SW 1271 (cell line): ENCODE measurements at places on chromosomes 16 and 17.

DNA sequence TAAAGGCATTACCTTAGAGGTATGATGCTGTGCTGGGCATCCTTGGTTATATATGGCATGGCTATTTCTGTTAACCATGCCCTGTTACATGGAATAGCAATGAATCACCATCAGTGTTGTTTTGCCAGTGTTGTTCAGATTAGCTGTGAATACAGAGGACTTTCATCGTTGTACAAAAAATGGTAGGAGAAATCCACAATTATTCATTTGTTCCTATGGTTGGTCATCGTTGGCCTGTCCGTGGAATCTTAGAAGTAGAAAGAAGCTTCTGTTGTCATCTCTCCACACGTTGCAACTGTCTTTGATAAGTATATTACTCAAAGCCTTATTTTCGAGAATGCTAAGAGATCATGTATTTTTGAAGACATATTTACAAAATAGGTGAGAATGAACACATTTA is 114.3 kb upstream of the CACNG5 start:
- DNase-seq = no peak

DNA sequence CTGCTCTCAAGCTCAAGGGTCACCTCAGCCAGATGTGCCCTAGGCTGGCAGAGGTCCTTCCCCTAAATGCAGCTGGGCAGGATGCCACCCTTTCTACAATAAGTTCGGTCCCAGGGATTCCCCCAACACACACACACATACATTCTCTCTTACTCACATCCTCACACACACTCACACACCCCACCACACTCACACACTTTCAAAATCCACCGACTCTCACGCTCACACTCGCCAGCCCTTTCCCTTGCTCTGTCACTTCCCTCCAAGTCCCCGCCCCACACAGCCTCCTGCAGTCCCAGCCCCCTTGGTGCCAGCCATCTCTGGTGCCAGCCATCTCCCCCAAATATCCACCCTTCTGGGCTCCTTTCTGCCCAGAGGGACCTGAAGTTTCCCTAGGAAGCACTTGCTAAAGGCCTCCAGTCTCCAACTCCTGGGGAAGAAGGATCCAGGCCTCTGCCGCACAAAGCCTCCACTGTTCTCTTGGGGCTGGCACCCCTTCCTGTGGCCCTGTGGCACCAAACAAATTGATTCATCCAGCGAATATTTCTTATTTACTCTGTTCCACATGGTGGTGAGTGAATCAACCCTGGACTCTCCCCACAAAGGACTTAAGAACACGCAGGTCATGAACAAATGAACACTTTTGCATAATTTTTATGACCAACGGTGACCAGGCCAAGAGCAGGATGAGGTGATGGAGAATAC is 3.8 kb upstream of the USP36 start:
- DNase-seq = no peak

GRCh38 chr16:83682868-83683235 is 124.9 kb upstream of the HSBP1 start:
- no peak for DNase-seq

GRCh38 chr17:49513641-49514040 is 18.5 kb downstream of the NGFR start:
- no peak for DNase-seq

DNA sequence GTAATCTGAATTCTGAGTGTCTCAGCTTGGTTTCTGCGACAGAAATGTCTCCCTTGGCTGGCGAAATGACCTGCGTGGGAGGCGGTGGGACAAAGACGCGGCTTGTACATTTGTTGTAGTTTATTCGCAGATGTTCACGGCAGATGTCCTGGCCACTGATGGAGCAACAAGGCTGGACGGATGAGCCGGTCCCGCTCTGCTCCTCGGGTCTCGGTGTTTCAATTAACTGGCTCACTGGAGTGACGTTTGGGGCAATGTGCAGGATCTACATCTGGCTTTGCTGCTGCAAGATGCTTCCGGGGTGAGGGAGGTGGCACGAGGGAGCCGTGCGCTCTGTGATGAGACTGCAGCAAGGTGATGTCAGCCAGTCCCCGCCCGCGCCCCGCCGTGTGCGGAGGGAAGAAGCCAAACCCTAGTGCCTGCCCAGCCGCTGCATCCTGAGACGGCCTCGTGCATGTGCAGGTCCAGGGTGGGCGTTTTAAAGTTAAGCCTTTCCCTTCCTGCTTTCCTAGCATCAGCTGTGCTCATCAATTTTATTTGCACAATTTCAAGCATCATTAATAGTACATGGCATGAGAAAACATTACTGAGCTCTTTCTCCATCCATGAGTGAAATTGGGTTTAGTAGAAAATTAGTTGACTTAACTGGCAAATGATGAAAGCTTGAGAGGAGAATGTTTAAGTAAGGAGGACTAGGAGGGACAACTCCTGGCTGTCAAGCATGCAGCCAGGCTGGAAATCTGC is 44.4 kb downstream of the MGAT5B start:
- no peak for DNase-seq

DNA sequence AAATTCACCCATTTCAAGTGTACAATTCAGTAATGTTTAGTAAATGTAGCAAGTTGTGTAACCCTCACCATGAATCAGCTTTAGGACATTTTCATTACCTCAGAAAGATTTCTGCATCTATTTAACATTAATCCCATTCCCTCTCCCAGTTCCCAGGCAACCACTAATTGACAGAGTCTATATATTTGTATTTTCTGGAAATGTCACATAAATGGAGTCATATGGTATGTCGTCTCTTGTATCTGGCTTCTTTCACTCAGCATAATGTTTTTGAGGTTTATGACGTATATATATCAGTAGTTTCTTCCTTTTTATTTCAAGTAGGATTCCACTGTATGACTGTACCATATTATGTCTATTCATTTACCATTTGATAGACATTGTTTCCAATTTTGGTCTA is 199.8 kb downstream of the CYB561 start:
- no peak for DNase-seq

DNA sequence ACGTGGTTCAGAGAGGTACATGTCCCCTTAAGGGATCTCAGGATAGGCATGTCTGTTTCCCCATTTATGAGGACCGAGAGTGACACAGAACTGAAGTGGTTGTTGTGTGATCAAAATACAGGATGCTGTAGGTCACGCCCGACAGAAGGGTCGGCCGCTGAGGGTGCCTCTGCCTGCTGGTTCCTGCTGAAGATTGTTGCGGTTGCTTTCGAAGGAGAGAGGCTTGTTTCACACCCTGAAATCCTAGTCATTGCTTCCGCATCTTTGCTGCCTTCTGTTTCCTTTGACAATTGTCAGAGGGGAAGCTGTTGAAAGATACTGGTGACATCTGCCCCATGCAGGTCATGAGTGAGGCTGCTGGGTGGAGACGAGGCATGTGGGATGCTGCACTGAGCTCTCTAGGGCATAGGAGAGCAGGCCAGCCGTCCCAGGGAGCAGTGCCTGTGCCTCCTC is 3.8 kb upstream of the NAT9 start:
- no peak for DNase-seq

- DNase-seq = no peak
Measured at GRCh38 chr16:89290887-89291286, 73.4 kb downstream of the ZNF778 start.

- DNase-seq = no peak
Measured at GRCh38 chr16:4837733-4838501, 9.2 kb downstream of the GLYR1 start.

DNA sequence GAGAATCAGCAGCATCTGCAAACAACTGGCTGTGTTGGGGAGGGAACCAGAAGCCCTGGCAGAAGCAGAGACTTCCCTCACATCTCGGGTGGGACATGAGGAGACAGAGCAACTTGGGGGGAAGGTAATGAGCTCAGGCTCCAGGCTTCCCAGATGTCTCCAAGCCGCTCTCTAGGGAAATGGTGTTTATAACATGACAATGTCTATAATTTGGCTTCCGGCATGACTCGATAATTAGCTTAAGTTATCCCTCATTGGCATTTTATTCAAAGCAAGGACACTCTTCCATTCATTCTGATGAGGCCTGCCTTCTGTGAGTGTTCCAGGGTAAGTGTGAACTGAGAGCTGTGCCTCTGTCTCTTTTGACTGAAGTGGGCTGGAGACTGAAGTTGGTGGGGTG is 14.7 kb upstream of the MLLT6 start:
- DNase-seq = no peak

- no peak for DNase-seq
Measured at GRCh38 chr17:50575581-50576210, 15.2 kb downstream of the CACNA1G start.

- DNase-seq = no peak
Measured at GRCh38 chr16:69108064-69108904, 2.8 kb downstream of the HAS3 start.

DNA sequence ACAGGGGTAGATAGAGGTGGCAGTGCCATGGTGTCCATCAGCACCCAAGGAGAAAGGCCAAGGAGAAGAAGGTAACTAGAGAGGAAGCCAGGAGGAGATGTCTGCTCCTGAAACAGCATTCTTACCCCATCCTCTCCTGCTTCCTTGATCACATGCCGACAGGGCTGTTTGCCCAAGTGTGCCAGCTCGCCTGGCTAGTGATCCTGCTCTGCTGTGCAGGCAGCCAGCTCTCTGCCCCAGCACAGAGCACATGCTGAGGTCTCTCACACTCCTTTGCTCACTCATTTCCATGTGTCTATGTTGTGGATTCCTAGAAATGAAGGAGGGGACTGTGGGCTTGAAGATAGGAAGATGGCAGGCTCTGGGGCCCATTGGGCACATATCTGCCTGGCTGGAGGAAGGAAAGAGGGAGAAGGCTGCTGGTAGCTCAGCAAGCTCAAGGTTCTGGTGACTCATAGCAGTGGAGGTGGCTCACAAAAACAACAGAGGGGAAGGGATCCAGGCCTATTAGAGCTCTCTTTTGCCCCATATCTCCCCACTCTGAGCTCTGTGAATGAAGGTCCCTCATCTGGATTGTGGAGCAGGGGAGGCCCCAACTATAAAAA is 54.3 kb downstream of the NEUROD2 start:
- DNase-seq = no peak

DNA sequence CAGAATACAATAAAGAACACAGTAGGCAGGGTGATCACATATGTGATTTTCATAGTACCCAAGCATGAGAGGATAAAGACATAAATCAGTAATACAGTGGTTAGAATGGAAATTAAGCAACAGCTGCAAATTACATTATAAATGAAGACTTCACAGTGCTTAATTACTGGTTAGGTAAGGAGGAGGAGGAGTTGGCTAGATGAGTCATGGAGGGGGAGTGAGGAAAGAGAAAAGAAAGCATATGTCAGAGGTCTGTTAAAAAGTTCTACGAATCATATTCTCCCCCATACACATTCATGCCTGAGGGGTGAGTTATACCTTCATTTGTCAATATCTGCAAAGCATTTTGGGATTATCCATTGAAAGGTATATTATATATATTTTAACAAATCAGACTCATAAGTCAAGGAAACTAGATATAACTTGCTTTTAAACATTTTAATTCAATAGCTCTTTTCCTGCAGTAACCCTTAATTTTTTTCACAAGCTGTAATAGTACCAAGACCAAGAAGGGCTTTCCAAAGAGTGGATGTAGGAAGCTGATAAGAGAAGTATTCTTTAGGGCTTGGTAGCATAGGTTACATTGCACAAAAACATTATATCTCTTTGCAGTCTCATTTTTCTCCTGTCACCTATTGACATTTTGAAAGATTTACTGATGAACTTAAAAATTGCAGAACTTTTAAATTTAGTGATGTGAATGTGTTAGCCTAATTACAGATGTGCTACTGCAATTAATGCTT is 99.3 kb downstream of the STXBP4 start:
- no peak for DNase-seq

- no peak for DNase-seq
Measured at GRCh38 chr17:81999976-82000802, 22.5 kb downstream of the CENPX start.

- DNase-seq = no peak
Measured at GRCh38 chr17:78441271-78441971, 63.0 kb downstream of the PGS1 start.

GRCh38 chr17:60857556-60858080 is 180.0 kb downstream of the BCAS3 start:
- DNase-seq = no peak

DNA sequence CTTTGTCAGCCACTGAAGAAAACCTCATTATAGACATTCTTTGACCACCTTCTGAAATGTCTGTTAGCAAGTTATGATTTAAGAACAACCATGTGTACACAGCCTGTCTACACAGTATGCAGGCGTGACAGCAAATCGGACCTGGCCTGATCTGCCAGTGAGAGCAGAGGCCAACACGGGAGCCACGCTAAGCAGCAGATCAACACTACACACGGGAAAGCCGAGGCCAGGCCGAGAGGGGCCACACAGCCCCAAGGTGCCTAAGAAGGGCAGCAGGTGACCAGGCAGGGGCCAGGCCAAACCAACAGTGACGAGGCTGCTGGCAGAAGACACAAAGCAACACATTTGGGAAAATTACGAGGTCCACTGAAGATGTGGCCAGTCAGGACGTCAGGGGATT is 16.3 kb upstream of the FAAP100 start:
- DNase-seq = no peak

DNA sequence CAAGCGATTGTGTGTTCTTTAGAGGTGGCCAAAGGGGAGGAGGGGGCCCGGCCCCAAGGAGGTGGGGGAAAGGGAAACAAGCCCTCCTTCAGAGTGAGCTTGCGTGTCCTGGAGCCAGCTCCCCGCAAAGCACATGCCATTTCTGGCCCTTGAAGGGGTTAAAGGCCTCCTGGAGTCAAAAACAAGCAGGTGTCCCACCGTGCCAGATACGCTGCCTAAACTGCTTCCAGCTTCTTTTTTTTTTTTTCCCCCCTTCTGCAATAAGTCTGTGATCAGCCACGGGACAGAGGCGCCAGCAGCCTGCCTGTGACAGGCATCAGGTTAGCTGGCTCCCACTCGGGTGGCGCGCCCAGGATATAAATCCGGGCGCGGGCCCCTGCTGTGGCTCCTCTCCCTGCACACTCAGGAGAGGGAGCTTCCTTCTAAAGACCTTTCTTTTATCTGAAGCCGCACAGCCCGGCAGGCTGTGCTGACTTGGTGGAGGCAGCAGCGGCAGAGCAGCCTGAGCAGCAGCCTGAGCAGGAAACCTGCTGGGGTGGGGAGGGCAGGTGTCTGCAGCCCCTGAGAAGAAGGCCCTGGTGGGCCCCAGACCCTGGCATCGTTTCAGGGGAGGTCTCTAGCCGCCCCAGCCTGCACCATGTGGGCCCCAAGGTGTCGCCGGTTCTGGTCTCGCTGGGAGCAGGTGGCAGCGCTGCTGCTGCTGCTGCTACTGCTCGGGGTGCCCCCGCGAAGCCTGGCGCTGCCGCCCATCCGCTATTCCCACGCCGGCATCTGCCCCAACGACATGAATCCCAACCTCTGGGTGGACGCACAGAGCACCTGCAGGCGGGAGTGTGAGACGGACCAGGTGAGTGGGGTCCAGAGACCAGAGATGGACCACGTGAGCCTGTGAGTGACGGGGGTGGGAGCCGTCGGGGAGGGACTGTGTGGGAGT is at the start of gene WFIKKN2:
Gene WFIKKN2 (plus strand): TSS at position 286 of the 934 bp plus-strand sequence. CDS start 352 bp downstream, at position 638.
- DNase-seq = no peak

DNA sequence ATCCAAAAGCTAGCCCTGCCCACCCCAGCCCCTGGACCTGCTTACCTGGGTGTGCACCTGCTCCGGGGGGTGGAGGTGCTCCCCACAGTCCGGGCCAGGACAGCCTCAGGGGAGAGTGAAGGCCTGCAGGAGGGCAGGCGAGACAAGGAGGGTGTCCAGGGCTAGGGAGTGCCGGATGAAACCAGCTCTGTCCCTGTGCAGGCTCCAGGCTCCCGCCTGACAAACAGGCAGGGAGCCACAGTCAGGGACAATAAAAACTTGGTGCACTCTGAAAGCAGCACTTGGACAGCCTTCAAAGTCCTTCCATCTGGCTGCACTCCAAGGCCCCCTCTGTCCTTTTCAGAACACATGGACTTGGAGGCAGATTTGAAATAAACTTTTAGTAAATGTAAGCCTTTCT is 3.9 kb downstream of the PAQR4 start:
- no peak for DNase-seq
